ENCODE measurements at places on chromosomes 3 and 15.

DNA sequence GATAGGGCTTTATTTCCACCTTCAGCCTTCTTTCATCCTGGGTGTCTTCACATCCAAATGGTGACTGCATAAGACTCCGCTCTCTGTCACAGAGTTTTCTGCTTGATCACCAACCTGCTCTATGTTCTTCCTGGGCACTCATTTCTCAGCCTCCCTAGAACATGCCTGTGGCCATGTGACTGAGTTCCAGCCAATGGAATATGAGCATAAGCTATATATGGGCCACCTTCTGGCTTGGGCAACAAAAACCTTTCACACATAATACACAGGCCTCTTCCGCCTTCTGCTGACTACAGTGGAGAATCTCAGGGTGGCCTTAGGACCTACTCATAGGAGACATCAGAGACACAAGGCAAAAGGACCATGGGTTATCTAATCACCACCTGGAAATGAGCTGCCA, 51.2 kb upstream of the MED12L start:
- no peak for DNase-seq

GRCh38 chr3:184864000-184864399, 52.0 kb downstream of the VPS8 start:
- DNase-seq, result no peak

DNA sequence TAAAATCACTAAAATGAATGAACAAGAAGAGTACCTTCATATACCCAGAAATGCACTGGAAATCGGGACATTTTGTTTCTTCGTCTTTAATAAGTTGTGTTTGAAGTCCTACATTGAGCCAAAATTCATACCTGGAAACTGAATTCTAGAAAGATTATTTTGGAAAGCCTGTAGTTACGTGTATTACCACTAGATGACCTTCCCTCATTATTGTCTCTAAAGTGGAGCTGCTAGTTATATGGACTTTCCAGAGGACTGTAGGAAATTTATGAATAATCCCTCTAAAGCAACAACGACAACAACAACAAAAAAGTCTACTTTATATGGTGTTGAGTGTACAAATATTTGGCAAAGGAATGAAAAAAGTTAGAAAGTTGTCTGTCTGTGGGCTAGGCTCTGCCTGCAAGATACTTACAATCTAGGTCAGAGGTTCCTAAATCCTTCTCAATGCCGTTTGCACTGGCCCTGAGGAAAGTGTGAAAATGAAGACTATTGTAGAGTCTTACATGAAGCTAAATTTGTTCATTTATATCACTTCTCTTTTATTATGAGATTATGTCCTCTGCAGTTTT, 234.8 kb upstream of the NR2E3 start:
- DNase-seq, result no peak

GRCh38 chr3:141015481-141015880, 35.7 kb upstream of the SPSB4 start:
- DNase-seq, result no peak

DNA sequence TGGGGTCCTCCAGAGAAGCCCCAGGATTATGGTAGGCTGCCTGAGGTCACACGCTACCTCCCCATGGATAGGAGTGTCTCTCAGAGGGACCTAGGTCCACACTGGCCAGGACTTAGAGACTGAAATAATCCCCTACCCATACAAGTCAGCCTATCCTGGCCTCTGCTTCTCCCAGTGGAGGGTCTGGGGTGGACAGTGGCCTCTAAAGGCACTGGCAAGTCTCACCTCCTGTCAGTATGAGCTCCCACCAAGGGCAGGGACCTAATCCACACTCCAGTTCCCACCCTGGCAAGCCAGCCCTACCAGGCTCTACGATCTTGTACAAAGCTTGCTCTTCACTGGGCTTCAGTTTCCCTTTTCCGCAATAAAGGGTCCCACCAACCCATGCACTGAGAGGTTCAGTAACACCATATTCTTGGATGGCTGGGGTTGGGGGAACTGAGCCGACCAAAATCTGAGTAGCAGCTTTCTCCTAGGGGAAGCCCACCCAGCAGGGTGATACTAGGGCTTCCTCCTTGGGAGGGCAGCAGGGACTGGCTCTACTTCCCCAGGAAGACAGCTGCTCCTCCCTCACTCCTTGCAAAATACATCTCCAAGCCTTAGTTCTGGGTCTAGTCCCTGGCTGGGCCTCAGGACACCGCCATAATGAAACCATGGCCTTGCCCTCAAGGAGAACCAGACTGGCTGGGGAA, 2.4 kb downstream of the CISH start:
- no peak for DNase-seq

DNA sequence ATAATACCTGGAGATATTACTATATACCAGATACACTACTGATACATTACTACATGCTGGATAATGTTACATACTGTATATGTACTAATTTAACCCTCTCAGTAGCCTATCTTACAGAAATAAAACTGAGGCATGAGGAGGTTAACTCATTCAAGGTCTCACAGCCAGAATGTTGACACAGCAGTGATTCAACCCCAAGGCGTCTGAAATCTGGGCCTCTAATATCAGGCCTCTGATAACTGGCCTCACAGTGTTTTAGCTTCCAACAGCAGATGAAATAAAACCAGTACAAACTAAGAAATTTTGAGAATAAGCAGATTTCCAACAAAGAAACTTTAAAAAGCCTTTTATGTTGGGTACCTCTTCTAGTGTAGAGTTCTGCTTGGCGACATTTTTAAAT, 23.4 kb downstream of the DZIP1L start:
- DNase-seq, result no peak

DNA sequence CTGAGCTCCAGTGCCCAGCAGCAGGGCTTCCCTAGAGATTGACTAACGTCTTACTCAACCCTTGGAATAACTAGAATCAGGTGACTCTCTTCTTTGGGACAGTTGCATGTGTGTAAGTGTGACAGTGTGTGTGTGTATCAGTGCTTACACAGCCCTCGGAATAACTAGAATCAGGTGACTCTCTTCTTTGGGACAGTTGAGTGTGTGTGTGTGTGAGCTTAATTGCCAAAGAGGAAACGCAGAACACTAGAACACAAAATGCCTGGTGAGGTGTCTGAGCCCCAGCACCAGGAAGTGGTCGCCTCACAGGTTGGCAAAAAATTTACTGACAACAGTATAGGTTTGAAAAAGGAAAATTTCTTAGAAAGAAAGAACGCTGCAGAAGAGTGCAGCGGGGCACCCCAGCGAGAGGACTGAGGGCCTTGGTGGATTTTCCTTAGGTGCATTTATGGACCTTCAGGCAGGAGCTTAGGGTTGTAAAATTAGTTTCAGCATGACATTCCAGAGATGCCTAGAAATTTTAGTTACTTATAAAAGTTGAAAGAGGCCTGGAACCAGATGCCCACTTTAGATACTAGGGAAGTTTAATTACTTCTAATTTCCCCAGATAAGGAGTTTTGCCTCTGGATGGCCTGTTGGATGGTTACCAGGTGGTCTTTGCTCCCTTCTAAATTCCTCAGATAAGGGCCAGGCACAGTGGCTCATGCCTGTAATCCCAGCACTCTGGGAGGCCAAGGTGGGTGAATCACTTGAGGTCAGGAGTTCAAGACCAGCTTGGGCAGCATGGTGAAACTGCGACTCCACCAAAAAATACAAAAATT, 3.7 kb upstream of the WDR82 start:
- DNase-seq, result no peak

- DNase-seq, result no peak
Observed at GRCh38 chr3:60277361-60277800, 973.9 kb downstream of the FHIT start.

Measured in memory B cell (primary cell).